NCI-H2227 treated with DMSO at 0.1 percent for 48 hours (cell line): ENCODE measurements at places on chromosomes 13 and 19.

DNA sequence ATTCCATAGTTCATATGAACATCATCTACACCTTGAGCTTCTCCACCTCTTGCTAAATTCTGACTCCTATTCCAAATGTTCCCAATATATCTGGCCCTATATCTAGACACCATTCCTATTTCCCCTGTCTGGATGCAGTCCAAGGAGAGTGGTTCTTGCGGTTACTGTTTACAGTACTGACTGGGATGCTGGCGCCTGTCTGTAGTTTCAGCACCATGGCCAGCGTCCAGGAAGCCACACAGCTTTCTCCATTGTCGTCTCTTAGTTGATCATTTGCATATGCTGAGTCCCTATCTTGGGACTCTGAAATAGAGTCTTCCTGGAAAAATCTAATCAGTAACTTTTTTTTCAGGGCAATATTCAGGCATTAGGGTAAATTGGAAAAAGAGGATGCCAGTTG, 14.9 kb downstream of the LAIR2 start:
- DNase-seq: no peak

DNA sequence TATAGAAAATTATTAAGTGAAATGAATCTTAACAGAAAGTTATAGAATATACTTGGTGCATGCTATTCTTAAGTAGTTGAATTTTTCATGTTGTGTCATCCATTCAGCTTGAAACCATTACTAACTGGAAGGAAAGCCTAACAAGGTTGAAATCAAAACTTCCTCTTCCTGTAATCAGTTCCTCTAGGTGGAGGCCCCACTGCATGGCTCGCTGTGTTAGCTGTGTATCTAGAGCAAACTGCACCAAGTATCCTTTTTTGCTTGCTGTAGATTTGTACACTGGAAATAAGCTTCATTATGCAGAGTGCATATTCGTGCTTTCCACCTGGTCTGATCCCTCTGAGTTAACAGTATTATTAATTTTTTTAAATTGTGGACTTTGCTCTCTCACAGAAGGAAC, 1146.1 kb downstream of the EFNB2 start:
- no peak for DNase-seq

- DNase-seq: no peak
Observed at GRCh38 chr19:17378271-17378670, 1.1 kb upstream of the PLVAP start.

DNA sequence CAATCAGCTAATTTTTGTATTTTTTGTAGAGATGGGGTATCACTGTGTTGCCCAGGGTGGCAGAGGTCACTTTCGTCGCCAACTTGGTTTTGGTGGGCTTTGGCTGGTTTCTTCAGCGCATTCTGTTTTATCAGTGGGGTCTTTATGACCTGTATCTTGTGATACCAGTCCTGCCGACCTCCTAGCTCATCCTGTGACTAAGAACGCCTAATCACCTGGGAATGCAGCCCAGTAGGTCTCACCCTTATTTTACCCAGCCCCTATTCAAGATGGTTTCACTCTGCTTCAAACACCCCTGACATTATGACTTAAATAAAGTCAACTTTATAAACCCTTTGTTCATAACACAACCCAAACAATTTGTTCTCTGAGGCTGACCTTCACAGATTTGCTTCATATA, 3.0 kb upstream of the ZNF878 start:
- no peak for DNase-seq

GRCh38 chr13:27118428-27119054, 53.1 kb downstream of the USP12 start:
- DNase-seq: no peak

DNA sequence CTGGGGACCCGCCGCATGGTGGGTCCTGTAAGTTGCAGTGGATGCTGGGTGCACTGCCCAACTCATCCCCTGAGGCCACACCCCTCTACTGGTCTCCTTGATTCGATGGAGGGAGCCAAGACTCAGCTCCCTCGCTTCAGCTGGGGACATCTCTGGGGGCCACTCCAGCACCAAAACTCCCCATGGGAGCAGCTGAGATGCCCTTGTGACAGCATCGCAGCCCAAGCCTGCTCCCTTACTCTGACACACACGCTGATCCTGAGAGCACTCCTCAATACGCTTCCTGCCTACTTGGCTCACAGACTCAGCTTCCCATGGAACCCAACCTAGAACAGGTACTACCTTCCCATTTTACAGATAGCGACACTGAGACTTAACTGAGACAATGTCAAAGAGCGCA, 56.2 kb downstream of the PEPD start:
- DNase-seq: no peak
